Left hindlimb (tissue), 1 donor: ENCODE measurements at places on chromosomes 13 and 19.

DNA sequence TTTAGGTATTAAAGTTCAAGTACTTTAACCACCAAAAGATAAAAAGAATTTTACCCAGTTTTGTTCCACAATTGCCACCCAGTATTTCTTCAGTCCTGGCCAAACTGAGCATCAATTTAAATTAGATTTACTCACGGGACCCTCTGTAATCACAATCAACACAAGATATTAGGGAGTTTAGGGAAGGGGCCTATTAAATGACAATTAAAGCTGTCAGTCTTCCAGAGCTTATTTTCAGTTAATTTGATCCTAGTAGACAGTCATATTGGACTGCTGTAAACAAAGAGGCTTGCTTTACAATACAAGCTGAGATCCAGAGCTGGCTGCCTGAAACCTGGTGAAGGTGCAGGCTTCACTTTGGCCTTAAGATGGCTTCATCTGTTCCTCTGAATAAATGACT lies 321.2 kb upstream of the NBEA start:
- no peak for DNase-seq

DNA sequence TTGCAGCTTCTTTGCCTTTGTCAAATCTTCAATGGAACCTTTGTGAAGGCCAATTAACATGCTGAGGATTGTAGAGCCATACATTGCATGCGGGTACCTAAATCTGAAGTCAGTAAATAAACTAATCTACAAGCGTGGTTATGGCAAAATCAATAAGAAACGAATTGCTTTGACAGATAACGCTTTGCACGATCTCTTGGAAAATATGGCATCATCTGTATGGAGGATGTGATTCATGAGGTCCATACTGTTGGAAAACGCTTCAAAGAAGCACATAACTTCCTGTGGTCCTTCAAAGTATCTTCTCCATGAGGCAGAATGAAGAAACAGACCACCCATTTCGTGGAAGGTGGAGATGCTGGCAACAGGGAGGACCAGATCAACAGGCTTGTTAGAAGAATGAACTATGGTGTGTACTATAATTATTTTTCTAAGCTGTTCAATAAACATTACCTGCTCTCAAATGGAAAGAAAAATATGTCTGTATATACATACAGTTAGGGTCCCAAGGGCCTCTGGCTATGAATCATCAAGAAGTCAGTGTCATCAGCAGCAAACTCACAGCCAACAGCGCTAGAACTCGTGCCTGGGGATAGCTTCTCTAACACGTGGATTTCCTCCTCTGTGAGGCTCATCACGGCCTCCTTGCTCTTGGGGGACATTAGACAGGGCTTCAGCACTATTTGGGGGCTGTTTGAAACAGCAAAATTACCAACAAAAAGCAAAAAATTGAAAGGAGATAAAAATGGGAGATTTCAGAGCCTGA lies 2.9 kb upstream of the CD70 start:
- no peak for DNase-seq

GRCh38 chr13:93805736-93806135 lies 579.1 kb downstream of the GPC6 start:
- DNase-seq: no peak

GRCh38 chr19:48798937-48799336 lies 11.9 kb downstream of the BCAT2 start:
- no peak for DNase-seq

DNA sequence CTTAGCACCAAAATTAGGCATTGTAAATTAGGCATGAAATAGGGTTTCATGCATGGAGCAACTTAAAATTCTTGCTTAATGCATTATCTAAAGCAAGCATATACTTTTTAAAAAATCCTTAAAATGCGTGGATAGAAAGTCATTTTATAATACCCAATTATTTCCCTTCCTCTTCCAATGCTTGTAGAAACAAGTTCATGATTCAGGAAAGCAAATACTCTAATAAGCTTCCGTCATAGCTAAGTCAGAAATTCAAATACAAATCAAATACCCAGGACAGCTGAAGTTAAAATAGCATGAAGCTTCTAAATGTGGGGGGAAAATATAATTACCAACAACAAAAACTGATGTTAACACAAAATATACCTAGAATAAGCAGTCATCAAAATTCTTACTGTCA lies 89.1 kb downstream of the COL4A1 start:
- DNase-seq: no peak

DNA sequence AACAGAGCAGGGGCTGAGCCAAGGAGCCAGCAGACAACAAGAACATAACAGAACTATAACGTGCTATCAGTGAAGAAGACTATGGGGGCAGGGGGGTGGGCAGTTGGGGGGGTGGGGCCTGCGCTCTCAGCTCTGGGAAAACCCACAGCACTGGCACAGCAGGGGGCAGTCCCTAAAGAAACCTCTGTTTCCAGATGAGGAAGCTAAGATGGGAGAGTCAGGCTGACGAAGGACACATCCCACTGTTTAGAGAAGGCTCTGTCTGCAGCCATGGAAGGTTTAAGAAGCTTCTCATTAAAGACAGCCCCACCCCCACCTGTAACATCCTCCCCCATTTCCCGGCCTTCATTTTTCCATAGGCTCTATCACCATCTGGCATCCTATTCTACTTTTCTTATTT lies 7.1 kb upstream of the DOCK9 start:
- no peak for DNase-seq

- DNase-seq: no peak
Observed at GRCh38 chr13:36360903-36361302, 14.7 kb upstream of the SPART start.

GRCh38 chr13:84137292-84137691 lies 255.0 kb upstream of the SLITRK1 start:
- DNase-seq: no peak

- DNase-seq: no peak
Observed at GRCh38 chr13:24083722-24084421, 76.6 kb upstream of the SPATA13 start.

DNA sequence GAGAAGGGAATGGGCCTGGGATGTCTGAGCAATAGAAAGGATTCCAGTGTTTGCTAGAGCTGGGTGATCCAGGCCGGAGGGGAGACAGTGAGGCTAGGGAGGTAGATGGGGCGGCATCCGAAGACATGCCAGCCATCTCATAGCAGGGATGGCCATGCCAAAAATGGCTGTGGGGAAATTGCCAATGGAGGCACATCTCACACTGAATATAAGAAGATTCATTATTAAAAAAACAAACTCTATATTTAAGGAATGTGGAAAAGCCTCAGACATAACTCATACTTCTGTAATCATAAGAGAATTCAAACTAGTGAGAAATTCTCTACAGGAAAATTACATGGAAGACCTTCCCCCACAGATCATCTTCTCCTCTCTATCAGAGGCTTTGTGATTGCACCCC lies 289.2 kb downstream of the FGF9 start:
- DNase-seq: no peak

- DNase-seq: peak; percentile 72
Observed at GRCh38 chr19:703651-704446, 4.9 kb upstream of the PALM start.

DNA sequence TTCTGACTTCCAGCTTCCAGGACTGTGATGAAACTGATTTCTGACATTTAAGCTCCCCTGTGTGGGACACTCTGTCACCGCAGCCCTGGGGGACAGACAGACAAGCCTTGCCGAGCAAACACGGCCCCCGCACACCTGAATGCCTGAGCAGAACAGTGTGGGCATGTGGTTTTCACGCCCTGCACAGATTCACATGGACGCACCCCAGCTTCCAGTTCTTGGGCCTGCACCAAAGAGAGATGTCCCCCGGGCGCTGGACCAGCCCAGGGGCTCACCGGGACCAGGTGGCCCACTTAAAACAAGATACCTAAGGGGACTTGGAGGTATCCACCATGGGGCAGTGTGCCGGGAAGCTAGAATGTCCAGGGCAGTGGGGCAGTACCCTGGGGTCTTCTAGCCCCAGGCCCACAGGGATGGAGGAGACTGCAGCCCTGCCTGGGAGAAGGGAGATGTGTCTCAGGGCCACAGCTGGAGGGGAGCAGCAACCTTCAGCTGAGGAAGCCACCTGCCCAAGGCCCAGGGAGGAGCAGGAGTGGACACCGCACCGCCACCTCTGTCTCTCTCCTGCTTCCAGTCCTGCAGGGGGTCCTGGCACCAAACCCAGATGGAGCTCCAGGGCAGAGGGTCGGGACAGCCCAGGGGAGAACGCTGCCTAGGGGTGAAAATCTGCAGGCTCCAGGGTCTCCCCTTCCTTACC lies 50.5 kb downstream of the SOX1 start:
- no peak for DNase-seq

DNA sequence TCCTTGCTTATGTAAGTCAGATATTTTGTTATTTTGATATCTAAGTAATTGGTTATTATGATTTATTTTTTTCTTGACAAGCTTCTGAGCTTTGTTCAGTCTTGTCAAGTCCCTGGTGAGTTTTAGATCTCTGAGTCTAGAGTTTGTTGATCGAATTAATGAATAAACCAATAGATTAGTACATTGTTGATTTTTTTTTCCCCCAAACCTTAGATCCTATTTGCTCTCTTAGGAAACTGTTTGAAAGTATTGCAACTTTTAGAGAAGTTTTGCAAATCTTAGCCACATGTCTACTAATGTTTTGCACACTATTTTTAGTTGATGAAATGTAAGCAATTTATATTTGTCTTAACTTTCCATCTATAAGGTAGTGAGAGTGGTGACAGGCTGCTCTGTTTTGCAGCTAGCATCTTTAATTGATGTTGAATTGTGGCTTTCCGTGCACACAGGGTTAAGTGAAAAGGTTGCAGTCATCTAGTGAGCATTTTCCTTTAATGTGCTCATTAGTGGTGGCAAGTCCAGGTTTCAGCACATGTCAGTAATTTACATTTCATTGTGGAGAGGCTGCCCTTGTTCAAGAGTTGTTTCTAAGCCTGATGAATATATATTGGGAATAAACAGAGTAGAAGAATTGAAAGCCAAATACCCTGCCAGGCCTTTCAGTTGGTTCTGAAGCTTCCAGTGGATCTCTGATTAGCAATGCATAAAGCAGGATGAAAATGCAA lies 86.3 kb downstream of the PCCA start:
- no peak for DNase-seq

- DNase-seq: no peak
Observed at GRCh38 chr19:47503130-47503825, 11.6 kb downstream of the NAPA start.

DNA sequence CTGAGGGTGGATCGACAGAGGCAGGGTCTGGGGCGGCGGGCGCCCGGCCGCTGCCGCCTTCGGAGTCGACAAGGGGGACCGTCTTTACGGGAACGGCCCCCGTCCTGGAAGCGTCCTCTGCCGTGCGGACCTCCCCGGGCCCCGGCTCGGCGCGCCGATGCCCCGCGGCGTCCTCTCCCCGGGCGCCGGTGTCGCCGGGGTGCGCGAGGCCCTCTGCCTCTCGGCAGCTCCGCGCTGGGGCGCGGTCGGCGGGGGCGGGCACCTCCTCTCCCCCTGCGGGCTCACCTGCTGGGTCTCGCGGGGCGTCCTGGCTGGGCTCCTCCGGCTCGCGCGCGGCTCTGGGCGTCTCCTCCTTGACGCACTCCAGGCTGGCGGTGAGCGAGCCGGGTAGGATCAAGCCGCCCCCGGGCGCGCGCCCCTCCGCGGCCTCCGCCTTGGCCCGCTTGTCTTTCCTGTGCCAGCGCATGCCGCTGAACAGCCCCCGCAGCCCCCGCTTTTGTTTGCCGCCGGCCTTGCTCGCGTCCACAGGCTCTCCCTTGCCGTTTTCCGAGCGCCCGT lies 1.5 kb downstream of the AMER2 start:
- peak; percentile 52 for DNase-seq

DNA sequence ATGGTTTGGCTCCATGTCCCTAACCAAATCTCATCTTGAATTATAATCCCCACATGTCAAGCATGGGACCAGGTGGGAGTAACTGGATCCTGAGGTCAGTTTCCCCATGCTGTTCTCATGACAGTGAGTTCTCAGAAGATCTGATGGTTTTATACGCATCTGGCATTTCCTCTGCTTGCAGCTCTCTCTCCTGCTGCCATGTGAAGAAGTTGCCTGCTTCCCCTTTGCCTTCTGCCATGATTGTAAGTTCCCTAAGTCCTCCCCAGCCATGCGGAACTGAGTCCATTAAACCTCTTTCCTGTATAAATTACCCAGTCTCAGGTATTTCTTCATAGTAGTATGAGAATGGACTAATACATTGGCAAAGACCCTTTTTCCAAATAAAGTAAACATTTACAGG lies 96.8 kb downstream of the TSHZ3 start:
- no peak for DNase-seq

DNA sequence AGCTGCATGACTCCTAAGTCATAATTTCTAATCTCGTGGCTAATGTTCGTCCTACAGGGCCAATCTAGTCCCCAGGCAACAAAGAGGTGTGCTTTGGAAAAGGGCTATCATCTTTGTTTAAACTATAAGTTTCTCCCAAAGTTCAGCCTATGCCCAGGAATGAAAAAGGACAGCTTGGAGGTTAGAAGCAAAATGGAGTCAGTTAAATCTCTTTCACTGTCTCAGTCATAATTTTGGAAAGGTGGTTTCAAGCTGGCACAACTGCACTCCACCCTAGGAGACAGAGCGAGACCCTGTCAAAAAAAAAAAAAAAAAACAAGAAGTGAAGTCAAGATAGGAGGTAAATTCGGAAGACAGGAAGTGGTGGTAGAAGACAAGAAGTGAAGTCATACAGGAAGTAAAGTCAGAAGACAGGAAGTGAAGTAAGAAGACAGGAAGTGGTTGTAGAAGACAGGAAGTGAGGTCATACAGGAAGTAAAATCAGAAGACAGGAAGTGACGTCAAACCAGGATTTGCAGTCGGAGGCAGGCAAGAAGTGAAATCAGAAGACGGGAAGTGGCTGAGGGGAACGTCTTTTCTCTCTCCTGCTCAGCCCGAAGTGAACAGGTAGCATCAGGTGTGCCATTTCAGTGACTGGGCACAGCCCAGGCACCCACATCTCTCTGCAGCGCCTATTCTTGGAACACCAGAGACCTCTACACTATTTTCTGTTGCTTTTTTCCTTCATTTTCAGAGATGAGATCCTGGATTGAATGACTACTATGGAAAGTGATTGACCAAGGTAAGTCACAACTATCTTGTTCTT lies 32.2 kb downstream of the GP6 start:
- DNase-seq: no peak

DNA sequence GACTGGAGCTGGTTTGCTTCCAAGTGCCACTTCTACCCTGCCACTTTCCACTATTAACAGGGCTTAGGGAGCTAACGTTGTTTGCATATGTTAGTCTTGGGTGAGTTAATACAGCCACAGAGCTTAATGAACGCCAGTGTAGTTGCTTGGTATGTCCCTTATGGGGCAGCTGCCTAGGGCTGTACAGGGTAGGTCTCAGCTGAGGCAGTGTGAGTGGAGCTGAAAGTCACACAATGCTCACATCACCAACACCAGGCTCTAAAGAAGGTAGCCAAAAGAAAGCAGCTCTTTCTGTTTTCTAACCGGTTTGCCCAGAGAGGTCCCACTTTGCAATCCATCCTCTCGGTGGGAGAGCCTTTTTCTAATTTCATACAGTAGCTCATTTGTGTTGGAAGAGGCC lies 186.2 kb downstream of the RGCC start:
- DNase-seq: no peak

- no peak for DNase-seq
Observed at GRCh38 chr13:40318366-40318765, 348.1 kb downstream of the FOXO1 start.
